ENCODE measurements at places on chromosomes 2 and 18. TPM values are rescaled to one million over a fixed set of nuclear protein-coding genes. Genes with fewer than 3 reads are reported as not detected.

DNA sequence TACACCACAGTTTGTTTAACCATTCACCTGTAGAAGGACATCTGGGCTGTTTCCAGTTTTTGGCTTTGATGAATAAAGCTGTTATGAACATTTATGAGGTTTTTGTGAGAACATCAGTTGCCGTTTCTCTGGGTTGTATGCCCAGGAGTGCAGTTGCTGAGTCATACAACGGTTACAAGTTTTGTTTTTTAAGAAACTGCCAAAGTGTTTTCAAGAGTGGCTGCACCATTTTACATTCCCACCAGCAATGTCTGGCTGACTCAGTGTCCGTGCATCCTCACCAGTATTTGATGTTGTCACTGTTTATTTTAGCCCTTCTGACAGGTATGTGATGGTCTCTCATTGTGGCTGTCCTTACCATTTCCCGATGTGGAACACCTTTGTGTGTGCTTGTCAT, 48.0 kb upstream of the GPR17 start:
- DNase-seq = no peak

GRCh38 chr18:73841661-73842060, 306.0 kb downstream of the FBXO15 start:
- no peak for DNase-seq

DNA sequence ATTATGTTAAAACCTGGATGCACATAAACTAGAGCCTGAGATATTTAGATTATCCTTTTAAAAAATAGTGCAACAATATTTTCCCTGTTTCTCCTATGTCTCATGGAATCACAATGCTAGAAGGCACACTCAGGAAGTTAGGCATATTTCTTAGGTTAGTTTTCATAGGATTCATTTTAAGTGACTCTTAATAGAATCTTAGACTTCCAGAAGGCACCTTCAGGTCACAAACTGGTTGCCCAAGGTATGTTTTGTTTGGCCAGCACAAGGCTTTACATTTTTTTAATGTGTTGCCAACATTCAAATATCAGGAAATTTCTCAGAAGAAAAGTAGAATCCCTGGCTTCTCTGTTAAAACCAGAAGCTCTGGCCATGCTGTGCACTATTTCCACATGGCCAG, 129.3 kb downstream of the LNPK start:
- DNase-seq = no peak

DNA sequence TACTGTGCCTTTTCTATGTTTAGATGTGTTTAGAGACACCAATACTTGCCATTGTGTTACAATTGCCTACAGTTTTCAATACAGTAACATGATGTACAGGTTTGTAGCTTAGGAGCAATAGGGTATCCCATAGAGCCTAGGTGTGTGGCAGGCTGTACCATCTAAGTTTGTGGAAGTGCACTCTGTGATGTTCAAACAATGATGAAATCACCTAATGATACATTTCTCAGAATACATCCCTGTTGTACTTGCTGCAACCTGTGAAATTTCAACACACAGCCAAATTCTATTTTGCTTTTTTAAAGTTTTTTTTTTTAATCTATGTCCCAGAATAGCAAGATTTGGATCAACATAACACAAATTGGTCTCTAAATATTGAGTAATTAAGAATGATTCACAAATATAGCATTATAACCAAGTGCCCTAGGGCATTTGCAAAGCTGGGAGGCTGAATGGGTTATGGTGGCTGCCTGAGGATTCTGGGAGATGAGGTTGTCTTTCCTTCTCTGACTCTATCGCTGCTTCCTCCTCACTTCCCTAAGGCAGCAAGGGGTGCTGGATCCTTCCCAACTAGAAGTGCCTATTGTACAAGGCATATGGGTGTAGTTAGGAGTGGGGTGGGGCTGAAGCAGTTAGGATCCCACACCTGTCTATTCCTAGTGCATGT, 78.3 kb downstream of the SKA1 start:
- DNase-seq = no peak

- DNase-seq = no peak
Measured at GRCh38 chr2:64410671-64411070, 43.3 kb upstream of the LGALSL start.

GRCh38 chr2:68044099-68044498, 18.7 kb downstream of the C1D start:
- DNase-seq = no peak

DNA sequence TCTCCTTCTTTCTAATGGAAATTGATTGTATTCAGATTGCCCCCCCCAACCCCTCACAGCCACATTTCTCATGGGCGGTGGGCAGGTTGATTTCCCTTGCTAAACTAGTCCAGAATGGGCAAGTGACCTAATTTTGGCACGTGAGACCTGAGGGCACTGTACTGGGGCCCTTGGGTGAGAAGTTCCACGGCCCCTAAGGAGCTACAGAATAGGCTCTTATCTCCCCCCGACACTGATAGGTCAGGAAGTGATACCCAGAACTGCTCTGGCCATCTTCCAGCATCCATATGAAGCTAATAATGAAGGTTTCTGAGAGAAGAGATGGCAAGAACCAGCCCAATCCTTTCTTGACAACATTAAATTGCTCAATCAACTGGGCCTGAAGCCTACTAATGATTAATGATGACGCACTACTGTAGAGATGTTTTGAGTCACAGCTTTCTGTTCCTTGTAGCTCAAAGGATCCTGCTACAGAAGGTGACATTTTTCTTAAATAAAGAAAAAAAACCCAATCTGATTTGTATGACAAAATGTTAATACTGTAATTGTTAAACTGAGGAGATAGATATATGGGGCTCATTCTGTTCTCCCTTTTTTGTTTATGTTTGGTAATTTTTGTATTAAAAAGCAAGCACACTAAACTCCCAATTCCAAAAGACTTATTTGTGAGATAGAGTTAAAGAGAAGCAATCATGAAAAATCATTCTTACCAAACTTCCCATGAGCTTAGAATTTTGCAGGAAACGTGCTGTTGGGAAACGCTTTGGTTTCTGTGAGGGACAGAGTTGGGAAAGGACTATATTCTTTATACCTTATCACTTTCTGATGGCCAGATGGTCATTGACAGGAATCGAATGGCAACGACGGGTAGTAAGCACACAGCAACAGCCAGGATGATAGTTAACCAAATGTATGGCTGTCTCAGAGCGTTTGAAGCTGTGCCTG, 28.2 kb upstream of the NARS1 start:
- no peak for DNase-seq

DNA sequence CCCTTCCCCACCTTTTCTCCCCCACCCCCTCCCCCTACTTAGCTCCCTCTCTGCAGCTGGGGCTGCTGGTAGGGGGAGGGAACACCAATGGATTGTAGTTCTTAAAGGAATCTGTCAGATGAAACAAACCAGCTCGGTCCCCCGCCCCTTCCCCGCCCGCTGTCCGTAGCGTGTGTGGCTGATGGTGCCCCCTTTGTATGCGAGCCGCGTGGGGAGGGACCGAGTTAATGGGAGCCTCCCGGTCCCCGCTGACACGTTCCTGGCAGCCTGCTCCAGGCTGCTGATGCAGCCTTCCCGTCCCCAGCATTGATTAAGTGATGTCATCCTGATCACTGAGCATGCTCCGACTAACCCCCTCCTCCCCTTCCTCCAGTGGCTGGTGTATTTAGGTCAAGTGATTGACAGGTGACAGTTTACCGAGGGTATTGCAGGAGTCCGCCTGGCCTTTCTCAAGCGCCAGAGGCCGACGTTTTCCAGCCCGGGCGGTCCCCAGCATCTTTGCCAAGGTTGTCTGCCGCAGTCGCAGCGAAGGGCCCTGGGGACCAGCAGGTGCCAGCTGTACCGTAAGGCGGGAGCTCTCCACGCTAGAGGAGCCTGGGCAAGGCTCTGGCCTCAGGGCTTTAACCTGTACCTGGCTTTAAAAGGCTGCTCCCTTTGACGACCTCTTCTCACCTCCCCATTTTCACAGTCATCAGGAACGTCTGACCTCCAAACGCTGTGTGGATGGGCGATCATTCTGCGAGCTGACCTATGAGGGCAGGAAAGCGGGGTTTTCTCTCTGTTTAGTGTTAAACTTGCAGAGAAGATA, 1.8 kb downstream of the KIF5C start:
- DNase-seq = no peak

Gene CARF
- 16.8 TPM for total RNA-seq

Gene ZNF804A
- total RNA-seq = 2.7 TPM

Gene CHCHD5
- 32.3 TPM for total RNA-seq

Gene CNDP1
- 0.75 TPM for total RNA-seq
